ENCODE measurements at places on chromosomes 13 and 19. TPM values are rescaled to one million over a fixed set of nuclear protein-coding genes. Genes with fewer than 3 reads are reported as not detected.

DNA sequence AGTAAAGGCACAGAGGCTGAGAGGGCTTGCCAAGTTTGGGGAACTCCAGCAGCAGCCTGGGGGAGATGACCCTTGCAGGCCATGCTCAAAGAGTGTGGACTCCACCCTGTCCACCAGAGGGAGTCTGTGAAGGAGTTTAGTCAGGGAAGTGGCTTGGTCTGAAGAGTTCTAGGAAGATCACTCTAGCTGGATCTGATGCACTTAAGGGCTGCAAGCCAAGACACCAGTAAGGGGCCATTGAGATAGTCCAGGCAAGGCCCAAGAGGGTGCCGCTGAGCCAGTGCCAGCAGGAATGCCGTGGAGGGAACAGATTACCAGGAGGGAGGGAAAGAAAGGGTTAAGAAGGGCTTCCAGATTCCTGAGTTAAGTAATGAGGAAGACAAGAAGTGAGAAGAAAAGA lies 68.7 kb downstream of the ZAR1L start:
- peak; percentile 67 for DNase-seq

- peak; percentile 29 for DNase-seq
Measured at GRCh38 chr13:32726374-32727037, 140.3 kb downstream of the PDS5B start.

Gene ZNF69
- total RNA-seq: 12.1 TPM

Gene N4BP2L1
- total RNA-seq: 1.3 TPM

- DNase-seq: no peak
Measured at GRCh38 chr13:110539894-110540293, 21.6 kb downstream of the RAB20 start.

Gene CFAP97D2
- total RNA-seq: not detected

DNA sequence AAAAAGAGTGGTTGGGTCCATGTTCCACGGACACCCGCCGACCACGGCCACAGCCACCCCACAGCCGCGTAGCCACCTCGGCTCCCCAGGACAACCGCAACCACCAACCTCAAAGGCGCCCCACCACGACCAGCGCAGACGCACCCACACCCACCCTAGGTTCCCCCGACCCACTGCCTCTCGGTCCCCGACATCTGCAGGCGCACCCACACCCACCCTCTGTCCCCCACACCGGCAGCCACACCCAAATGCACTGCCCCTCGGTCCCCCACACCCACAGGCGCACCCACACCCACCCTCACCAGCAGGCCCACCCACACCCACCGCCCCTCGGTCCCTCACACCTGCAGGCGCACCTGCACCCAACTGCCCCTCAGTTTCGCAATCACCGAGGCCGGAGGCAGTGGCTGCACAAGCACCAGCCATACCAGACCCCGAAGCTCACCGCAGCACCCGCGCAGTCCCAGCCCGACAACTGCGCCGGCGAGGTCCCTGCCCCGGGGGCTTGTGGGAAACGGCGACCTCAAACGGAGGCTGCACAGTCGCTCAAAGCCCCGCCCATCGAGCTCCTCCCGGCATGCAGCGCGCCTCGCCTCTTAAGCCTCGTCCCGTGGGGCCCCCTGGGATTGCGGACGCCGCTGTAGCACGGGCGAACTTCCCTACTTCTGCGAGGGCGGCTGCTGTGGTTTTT lies 18.3 kb downstream of the ZNF77 start:
- DNase-seq: no peak

DNA sequence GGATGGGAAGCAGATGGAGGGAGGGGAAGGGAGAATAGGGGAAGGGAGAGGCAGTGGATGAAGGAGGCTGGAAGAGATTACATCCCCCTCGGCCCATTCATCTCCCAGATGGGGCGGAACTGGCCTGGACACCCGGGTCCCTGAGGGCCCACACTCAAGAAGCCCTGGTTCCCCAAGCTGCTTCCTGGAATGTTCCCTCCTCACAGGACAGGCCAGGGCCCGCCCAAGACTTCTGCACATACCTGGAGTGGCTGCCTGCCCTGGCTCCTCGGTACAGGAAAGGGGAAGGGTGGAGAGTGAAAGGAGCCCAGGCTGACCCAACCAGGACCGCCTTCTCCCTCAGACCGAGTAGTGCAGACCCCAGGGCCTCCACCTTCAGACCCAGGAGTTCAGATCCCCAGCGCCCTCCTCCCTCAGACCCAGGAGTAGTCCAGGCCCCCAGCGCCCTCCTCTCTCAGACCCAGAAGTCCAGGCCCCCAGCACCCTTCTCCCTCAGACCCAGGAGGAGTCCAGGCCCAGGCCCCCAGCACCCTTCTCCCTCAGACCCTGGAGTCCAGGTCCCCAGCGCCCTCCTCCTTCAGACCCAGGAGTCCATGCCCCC lies 489 bp downstream of the NTF4 start:
- DNase-seq: no peak

- no peak for DNase-seq
Measured at GRCh38 chr13:109160357-109160756, 530.9 kb downstream of the MYO16 start.

- DNase-seq: peak; percentile 89
Measured at GRCh38 chr19:46629546-46630025, 4.7 kb upstream of the PTGIR start.

GRCh38 chr19:3480383-3481091 lies at the start of gene SMIM24:
Gene SMIM24, minus strand, starts transcription at chr19:3480525. Its CDS starts 62 bp downstream, at chr19:3480463.
- no peak for DNase-seq

GRCh38 chr19:38836983-38837626 lies 5.5 kb upstream of the ECH1 start:
- DNase-seq: no peak

DNA sequence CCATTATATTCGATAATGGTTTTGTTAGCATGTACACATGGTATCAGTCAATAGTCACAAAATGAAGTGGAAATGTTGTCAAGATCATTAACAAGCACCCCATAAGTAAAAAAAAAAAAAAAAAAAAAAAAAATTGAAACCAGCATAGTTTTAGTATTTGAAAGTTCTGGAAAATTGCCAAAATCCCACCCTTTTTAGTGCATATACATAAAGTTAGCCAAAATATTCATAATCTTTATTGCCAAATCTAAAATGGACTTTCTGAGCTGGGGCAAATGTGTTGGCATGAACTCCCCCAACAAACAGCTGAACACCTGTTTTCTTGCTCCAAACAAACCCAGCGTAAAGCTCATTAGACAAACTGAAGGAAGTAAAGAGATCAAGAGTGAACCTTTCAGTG lies 73.9 kb downstream of the MZT1 start:
- DNase-seq: no peak
